ACHN (cell line): ENCODE measurements at places on chromosomes 4 and X.

- DNase-seq, result peak; percentile 35
These were observed 84.8 kb downstream of the PHEX start for GRCh38 chrX:22116605-22117546.

DNA sequence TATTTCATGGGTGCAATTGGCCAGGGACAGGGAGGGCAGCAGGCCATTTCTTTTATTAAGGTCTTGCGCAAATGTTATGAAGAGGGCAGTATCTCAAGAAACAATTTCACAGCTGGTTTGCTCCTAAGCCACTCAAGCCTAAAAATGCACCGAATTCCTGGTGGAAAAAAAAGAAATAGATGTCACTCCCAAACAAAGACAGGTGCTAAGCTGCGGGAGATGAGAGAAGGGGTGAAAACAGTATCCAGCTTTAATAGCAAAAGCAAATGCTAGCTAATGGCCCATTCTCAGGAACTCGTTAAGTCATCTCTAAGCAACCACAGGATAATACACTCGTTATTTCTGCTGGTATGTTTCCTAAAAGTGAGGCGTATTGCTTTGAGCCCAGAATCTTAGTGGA lies 116.4 kb downstream of the ARX start:
- DNase-seq, result no peak

DNA sequence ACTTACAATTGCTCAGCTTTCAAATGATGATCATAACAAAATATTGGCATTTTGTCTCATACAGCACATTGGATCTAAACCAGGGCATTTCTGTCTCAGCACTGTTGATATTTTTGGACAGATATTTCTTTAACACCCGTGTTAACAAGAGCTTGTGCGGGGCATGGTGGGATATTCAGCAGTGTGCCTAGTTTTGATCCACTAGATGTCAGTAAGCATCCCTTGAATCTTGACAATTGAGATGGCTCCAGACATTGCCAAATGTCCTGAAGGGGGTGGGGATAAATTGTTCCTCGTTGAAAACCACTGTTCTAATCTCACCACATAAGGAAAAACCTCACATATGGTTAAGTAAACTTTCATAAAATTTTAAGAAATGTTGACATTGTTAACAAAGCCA lies 806.3 kb downstream of the STIM2 start:
- DNase-seq, result peak; percentile 22

DNA sequence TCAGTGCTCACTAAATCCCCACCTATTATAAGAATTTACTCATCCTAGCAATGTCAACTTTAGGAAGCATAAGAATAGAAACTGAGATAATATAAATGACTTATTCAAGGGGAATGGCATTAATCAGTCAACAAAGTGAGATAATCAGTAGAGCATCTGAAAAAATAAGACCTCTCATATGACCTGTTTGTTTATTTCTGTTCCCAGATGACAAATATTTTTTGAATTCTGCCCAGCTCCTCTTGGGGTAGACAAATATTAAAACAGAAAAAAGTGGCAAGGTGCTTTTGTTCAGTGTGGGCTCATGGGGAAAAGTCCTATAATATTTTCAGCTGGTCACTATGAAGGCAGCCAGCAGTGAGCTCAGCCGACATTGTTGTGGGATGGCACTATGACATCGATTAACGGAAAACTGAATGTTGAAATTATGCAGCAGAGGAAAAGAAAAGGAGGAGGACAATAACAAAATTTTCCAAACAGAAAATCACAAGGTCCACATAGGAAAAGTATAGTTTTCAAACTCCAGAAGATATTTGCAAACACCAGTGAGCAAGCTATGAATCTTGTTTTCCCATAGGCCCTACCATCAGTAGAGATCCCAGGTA lies 109.6 kb downstream of the ANXA3 start:
- DNase-seq, result no peak

DNA sequence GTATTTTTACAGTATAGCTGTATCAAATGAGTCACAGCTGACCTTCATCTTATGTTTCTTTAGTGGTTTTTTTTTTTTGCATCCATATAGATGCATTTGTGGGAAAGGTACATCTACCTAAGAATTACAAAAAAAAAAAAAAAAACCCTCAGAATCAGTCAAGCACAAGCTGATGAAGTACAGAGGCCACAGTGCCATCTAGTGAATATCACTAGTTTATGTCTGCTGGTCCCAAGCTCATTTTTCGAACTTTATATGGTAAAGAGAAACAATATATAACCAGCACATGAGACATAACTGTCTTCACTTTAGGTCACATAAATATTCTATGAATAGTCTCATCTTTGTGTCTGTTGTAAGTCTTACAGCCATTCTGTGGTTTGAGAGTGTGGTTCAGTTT lies 220.1 kb downstream of the DLG3 start:
- DNase-seq, result peak; percentile 10

GRCh38 chr4:154916068-154916467 lies 135.0 kb downstream of the RBM46 start:
- no peak for DNase-seq

DNA sequence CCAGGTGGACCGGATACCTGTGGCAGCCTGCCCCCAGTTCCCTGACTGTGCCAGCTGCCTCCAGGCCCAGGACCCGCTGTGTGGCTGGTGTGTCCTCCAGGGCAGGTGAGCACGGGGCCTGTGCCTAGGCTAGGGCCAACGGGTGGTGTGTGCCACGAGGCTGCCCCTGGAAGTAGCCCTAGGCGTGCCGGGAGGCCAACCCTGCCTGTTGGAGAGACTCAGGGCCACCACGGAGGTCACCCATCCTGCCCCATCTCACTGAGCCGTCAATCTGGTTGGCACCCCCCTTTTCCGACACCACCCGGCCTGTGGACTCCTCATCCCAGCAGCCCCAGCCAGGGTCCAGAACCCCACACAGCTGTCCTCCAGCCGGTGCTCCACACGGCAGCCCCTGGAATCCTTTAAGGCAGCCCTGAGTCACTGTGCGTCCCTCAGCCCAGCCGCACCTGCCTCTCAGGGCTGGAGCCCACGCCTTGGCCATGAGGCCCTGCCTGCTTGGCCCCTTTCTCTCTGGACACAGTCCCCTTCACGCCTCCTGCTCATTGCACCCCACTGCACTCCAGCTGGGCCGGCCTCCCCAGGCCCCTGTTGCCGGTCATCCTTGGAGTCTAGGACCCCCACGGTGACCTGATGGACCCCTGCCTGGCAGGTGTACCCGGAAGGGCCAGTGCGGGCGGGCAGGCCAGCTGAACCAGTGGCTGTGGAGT lies 5.3 kb downstream of the PLXNB3 start:
- no peak for DNase-seq

- DNase-seq, result no peak
These were observed 165.6 kb upstream of the GALNT7 start for GRCh38 chr4:173002830-173003561.

GRCh38 chrX:71615954-71616353 lies 2.4 kb downstream of the CXCR3 start:
- DNase-seq, result no peak

DNA sequence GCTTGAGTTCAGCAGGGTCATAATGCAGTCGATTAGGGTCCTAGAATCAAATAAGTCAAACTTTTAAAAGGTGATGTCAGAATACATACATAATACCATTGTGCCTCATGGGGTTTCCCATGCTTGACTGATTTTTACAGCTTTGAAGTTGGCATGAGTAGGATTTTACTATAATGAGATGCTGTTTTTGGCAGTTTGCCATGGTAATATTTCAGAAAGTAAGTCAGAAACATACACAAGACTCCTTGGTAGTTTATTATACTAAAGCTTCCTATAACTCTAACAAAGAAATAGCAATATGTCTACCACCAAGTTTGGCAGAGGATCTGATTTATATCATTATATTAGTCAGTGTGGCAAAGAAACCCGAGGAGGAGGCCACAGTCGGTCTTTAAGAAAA lies 45.2 kb downstream of the PHKA2 start:
- DNase-seq, result no peak

DNA sequence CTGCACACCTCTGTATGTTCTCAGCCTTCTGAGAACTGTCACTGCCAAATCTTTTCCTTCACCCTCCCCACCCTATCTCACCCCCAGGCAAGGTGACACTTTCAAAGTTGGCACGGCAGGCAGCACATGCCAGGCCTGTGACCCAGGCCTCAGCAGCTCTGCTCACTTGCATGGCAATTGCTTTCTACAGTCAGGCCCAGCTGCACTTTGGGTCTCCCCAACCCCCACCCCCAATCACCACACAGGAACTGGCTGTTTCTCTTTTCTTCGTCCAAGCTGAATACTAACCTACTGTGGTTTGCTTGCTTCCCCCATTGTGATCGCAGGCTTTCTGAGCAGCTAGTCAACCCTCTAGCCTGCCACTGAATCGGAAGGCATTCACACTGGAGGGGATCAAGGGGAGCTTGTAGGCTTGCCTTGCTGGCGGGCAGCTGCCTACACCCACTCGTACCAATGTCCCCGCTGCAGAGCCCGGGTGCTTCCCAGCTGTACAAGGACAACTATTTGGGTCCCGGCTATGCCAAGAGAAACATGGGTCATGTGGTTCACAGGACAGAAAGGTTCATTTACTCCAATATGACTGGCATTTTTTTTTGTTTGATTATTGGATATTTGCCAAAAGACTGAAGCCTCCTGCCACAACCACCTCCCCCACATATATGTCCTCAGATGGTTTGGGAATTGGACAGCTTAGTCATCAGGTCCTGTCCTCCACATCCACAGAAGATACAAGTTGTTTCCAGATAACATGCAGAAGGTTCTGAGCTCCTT lies 28.1 kb downstream of the SLC25A43 start:
- no peak for DNase-seq

- no peak for DNase-seq
These were observed 205.5 kb upstream of the MBNL3 start for GRCh38 chrX:132694382-132694781.

GRCh38 chr4:144176476-144176875 lies 36.0 kb upstream of the GYPA start:
- DNase-seq, result no peak

GRCh38 chr4:147093206-147093605 lies 147.5 kb upstream of the TTC29 start:
- DNase-seq, result no peak

DNA sequence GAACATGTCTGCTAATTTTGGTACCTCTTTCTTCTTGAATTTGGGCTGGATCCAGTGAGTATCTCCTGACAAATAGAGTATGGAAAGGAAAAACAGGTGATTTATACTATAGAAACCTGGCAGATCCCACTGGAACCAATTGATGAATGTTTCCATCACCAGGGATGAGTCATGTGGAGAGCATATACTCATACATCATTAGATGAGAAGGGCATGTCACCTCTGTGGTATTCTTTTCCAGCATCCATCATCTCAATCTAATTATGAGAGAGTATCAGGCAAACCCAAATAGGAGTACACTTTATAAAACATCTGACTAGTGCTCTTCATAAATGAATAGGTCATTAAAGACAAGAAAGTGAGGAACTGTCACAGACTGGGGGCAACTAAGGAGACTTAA lies 90.7 kb downstream of the CLDN22 start:
- DNase-seq, result no peak

DNA sequence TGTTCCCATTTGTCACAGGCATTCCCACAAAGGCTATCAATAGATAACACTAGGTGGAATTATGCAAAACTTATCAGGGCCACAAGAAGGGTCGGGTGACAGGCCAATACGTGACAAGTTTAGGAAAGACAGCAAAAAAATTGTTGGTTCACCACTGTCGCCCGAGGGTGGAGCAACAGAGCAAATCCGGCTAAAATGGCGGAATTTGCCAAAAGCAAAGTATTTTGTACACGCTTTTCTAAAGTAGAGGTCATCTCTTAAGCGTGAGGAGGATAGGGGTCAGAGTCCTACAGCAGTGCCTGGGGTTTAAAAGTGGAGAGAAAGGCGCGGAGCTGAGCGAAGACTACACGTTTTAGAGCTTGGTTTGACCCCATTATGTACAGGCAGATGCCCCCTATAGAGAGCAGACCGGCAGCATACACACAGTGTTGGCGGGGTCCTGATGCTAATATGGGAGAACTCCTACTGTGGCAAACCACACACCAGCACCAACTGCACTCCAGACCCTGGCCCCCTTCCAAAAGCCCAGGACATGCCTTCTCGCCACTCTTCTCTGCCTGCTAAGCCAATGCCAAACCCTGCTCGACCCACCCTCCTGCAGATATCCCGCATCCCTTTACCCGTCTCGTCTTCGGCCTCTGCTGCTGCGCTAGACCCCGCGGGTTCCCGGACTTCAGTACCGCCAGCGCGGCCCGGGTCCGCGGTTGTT lies 733 bp downstream of the CCNA2 start:
- peak; percentile 27 for DNase-seq

DNA sequence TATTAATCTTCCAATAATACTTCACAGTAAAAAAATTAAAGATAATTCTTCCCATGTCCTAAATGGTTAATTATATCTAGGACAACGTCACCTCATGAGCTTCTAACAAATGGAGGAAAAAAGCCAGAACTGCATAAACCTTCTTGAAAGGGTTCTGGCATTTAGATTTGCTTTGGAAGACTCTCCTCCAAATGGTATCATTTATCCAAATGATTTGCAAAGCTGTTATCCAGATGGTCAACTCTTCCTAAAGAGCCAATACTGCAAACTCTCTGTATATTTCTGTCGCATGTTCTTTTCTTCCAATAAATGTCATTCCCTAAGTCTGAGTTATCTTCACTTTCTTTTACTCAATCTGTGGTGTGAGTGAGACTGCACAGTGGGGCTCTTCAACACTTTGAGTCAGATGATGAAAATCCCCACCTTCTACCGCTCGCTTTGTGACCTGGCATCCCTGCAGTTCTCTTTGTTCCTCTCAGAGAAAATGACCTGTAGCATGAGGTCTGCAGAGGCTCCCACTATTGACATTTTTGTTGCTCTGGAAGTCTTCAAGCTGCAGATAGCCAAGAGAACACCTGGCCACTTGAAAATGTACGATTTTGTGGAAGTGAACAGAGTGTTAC lies 52.9 kb downstream of the TMEM150C start:
- DNase-seq, result no peak

DNA sequence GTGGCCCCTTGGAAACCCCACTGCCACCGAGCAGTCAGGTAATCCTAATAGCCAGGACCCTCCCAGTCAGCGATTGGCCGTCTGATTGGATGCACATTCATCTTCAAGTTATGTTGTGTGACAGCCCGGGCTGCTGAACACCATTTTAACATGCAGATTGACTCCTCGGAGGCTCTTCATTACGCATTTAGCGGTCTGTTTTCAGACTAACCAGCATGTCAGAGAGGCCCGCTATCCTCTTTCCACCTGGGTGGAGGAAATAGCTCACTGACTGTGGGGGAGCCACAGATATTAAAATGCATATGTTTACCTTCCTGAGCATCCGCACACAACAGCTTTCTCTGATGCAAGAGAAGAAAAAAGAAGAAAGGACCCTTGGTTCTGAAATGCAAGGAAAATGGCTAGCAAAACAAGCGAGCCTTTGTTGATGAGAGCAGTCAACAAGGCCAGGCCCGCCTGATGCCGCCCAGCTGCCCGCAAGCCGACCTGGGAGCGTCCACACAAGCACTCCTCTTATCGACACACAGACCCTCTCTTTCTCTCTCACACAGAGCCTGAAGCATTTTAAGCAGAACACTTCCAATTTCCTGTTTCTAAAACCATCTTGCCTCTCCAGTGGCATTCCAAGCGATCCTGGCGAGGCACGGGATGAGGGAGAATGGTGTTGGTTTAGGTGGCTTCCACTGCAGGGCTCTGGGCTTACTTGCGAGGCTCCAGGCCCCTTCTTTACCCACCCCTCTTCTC lies 118.3 kb downstream of the MGST2 start:
- DNase-seq, result no peak

- peak; percentile 42 for DNase-seq
These were observed 144.2 kb downstream of the PDLIM5 start for GRCh38 chr4:94595880-94596483.
